ENCODE measurements at places on chromosomes 2 and 18.

DNA sequence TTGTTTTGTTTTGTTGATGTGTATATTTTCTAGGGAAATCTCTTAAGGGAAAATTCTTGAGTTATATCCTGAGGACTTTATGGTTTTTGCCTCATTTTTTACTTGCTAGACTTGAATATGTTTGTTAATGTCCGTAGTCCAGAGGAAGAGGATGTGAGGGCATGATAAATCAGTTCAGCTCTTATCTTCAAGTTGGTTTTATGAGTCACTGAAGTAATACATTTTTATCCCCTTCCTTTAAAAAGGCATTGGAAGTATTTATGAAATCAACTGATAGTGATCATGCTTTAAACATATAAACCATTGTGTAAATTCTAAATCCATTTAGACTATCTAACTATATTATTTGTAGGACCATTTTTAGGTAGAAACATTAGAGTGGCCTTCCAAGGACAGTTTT lies 43.9 kb upstream of the CYBRD1 start:
- DNase-seq = no peak

- no peak for DNase-seq
These were observed 14.0 kb upstream of the BCL2L11 start for GRCh38 chr2:111106706-111107105.

DNA sequence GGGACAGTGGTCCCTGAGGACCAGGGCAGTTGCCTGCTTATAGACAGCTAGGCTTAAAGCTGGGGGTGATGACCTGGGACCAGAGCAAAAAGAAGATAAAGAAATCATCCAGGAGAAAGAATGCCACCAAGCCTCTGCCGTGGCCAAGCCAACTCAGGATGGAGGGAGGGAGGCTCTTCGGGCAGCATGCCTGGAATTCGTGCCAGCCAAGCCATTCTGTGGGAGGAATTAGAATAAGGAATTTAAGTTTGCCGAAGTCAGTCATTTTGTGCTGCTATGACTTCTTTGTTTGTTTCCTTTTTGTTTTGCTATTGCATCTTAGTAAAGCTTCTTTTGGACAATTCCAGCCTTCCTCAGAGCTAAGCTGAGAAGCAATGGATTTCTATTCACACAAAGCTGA lies 124.1 kb downstream of the EN1 start:
- DNase-seq = no peak

- DNase-seq = no peak
These were observed 333.1 kb upstream of the ZNF521 start for GRCh38 chr18:25685088-25685487.

DNA sequence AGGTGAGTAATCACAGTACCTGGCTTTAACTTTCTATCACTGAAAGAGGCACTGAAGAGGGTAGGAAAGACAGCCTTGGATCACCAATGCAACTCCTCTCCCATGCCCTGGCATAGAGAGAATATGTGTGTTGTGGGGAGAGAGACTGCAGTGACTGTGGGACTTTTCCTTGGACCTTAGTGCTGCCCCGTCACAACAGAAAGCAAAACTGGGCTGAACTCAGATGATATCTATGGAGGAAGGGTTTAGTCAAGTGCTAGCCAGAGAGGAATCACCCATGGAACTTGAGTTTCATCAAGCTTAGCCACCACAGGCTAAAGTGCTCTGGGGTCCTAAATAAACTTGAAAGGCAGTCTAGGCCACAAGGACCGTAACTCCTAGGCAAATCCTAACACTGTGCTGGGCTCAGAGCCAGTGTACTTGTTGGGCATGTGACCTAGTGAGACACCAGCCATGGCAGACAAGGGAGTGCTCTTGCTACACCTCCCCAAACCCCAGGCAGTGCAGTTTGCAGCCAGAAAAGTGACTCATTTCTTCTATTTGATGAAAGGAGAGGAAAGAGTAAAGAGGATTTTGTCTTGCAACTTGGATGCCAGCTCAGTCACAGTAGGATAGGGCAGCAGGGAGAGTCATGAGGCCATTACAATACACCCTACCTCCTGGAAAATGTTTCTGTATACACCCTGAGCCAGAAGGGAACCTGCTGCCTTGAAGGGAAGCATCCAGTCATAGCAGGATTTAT lies 105.8 kb upstream of the SPOPL start:
- DNase-seq = no peak

GRCh38 chr2:131005216-131005935 lies 87.9 kb downstream of the FAM168B start:
- no peak for DNase-seq

DNA sequence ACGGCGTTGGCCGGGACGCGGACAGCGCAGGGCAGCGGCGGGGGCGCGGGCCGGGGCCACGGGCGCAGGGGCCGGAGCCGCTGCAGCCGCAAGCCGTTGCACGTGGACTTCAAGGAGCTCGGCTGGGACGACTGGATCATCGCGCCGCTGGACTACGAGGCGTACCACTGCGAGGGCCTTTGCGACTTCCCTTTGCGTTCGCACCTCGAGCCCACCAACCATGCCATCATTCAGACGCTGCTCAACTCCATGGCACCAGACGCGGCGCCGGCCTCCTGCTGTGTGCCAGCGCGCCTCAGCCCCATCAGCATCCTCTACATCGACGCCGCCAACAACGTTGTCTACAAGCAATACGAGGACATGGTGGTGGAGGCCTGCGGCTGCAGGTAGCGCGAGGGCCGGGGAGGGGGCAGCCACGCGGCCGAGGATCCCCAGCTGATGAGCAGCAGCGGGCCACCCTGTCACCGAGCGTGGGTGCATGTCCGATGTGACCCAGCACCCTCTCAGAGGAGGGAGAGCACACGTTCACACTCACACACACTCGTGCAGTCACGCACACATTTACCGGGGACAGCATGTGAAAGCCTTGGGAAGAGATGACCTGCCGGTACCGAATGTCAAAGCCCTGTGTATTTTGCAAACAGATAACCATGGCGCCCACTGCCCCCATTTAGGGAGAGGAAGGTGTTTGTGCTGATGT lies 4.2 kb downstream of the GDF7 start:
- DNase-seq = no peak

DNA sequence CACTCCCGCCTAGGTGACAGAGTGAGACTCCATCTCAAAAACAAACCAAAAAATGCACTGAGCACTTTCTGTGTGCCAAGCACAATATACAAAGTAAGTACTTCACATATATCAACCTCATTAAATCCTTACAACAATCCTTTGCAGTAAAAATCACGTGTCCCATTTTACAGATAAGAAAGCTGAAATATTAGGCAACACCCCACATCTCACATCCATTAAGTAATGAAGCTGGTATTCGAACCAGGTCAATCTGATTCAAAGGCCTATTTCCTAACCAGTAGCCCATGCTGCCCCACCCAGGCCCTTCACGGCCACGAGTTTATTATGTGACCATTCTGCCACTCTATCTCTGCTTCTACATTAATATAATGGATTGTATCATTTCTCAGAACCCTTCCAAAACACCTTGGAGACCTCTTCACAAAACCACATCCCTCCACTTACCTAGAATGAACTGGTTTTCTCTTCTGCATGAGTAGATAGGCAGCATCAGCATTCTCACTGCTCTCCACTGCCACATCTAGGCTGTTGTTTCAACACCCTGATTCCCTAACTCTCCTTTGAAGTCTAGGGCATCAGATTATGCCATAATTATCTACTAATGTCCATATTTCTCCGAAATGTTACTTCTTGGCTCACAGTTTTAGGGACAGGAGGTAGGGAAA lies 3.1 kb upstream of the EXOC6B start:
- no peak for DNase-seq

DNA sequence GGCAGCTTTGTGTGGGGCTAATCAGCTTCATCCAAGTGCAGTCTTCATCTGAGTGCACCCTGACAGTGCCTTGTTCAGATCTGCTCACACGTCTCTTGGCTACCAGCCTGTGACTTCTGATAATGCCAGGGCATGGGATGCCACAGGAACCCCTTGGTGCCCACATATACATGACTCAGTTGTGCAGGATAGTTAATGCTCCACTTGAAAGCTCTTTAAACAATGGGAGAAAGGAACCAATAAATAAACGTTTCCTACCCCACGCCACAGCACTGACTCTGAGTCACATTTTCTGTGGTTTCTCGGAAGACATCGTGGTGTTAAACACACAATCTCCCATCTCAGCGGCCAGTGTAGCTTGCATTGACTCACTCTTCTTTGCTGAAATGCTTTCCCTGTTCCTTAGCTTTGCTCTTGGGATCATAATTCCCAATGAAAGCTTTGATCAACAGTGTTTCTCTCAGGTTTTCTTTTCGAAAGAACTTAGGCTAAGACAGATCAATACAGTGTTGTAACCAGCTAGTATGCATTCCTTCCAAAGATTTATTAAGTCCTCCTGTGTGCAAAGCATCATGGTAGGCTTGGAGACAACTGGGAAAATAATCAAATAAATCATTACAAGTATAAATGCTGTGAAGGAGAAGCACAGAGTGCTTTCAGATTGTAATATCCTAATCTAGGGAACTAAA lies 142.0 kb downstream of the COPS8 start:
- DNase-seq = no peak

GRCh38 chr2:64754570-64754969 lies 100.9 kb upstream of the SERTAD2 start:
- DNase-seq = no peak

- DNase-seq = no peak
These were observed 2.0 kb upstream of the ATRAID start for GRCh38 chr2:27209621-27210401.

DNA sequence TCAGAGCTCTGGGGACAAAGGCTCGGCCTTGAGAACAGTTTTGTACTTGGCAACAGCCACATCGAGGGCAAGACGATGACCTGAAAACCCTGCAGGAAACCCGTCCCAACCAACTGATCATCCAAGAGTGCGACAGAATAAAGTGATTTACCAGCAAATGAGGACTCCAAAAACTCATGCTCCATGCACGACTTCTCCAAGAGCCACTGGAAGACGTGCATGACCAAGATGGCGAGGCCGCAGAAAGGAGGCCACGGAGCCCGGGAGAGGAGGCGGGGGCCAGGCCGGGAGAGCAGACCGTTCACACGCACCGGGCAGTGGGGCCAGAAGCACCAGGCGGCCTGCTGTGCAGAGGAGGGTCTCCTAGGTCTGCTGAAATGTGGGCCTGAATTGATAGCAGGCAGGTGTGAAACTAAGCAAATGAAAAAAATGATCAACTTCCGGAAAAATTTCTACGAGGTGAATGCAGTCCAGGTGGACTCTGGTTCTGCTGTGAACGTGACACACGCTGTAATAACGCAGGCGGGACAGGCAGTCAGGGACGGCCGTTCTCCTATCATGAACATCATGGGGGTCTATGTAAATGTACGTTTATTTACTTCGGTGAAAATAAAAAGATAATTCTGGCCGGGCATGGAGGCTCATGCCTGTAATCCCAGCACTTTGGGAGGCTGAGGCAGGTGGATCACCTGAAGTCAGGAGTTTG lies 252.2 kb downstream of the HDAC4 start:
- no peak for DNase-seq

GRCh38 chr2:82834893-82835292 lies 1624.2 kb downstream of the SUCLG1 start:
- DNase-seq = no peak

DNA sequence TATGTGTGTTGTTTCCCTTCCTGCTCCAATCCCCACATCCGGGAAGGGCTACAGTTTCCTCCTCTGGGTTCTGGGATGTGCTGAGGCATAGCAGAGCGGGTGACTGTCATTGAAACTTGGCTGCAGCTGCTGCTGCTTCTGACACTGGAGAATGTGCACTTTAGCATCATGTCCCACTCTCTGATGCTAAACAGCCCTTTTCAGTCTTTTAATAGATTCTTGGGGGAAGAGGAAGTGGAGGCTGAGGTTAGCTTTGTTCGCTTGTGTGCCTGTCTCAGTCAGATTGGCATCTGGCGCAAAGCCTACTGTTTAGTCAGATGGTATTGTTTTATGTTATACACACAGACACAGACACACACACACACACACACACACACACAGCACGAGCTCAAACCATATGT lies 136.5 kb upstream of the RND3 start:
- no peak for DNase-seq

DNA sequence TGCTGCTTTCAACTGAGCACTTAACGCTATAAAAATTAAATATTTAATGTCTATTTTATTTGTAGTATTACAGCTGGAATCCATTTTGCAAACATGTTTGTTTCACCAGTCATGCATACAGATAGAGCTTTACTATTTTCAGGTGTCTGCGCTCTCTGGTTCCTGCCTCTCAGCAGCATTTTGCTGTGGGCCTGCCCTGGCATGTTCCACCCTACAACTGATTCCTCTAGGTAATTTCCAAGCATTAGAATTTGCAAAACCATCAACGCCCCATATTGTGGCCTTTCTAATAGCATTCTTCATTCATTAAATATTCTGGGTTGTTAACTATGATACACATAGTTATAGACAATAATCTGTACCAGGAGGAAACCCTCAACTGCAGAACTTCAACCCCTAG lies 266.4 kb upstream of the DLGAP1 start:
- DNase-seq = no peak

- DNase-seq = no peak
These were observed 307.7 kb upstream of the CCDC68 start for GRCh38 chr18:55266981-55267380.

DNA sequence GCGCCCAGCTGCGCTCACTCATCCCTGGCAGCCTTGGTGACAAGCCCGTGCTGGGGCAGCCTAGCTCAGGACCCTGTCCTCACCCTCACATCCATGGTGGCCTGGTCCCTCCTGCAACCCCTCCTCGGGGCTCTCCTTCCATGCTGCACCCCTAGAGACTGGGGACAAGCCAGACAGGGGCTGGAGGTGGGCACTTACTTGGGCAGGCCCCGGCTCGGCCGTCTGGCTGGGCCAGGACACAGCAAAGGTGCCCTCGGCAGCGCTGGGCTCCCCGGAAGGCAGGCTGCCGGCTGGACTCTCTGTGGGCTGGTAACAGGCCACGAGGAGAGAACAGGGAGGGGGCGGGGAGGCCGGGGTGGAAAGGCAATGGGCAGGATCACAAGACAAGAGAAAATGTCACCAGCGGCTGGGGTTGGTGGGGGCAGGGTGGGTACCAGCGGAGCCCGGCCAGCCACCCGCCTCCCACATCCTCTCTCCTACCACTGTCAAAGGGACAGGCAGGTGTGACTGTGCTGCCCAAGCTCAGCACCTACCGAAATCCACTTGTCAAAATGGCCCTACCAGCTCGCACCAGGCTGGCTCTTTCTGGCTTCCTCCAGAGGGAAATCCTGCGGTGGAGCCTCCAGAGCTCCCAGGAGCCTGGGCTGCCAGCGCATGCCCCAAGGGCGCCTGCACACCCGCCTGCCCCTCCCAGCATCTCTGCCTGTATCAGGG lies 54.7 kb downstream of the BIN1 start:
- no peak for DNase-seq

- no peak for DNase-seq
These were observed 169.2 kb upstream of the NOSTRIN start for GRCh38 chr2:168633200-168633599.
